ENCODE measurements at places on chromosomes 12 and 14. TPM values are rescaled to one million over a fixed set of nuclear protein-coding genes. Genes with fewer than 3 reads are reported as not detected.

Gene KRT85
- total RNA-seq, result not detected

Gene FGF6
- total RNA-seq, result not detected

Gene COX8C
- not detected for total RNA-seq

Gene NTN4
- total RNA-seq, result 50.9 TPM

Gene DPF3
- 0.22 TPM for total RNA-seq

Gene DEPDC4
- total RNA-seq, result 0.72 TPM

Gene CIDEB
- total RNA-seq, result 0.12 TPM

Gene CSRP2
- 21.9 TPM for total RNA-seq

Gene CLEC2B
- total RNA-seq, result 1.5 TPM

Gene JPH4
- total RNA-seq, result not detected

Gene ATF7IP
- total RNA-seq, result 6.1 TPM

Gene ALDH2
- 62.6 TPM for total RNA-seq

Gene FZD10
- not detected for total RNA-seq

Gene ZNF84
- total RNA-seq, result 12.2 TPM

Gene LHX5
- total RNA-seq, result not detected

Gene ARHGAP9
- total RNA-seq, result 0.99 TPM

Gene LRCOL1
- total RNA-seq, result not detected

Gene RPGRIP1
- total RNA-seq, result 0.28 TPM

Gene EPYC
- total RNA-seq, result not detected

Gene RNF41
- total RNA-seq, result 24.2 TPM

Gene FSCB
- not detected for total RNA-seq

Gene ETNK1
- total RNA-seq, result 29.9 TPM

Gene SMIM41
- total RNA-seq, result not detected

Gene KRT3
- not detected for total RNA-seq

Gene ERGIC2
- 65.5 TPM for total RNA-seq

Gene MARS1
- total RNA-seq, result 186 TPM

Gene EXOC3L4
- total RNA-seq, result 1.0 TPM

Gene CTSG
- not detected for total RNA-seq

Gene MMP17
- total RNA-seq, result 5.3 TPM

Gene LAG3
- 1.5 TPM for total RNA-seq

Gene RNF212B
- not detected for total RNA-seq

Gene MYRFL
- total RNA-seq, result not detected

Measured in A549 treated with ZK216348 at 1 μM for 4 hours (cell line).